ENCODE measurements at places on chromosomes 3 and 15.

DNA sequence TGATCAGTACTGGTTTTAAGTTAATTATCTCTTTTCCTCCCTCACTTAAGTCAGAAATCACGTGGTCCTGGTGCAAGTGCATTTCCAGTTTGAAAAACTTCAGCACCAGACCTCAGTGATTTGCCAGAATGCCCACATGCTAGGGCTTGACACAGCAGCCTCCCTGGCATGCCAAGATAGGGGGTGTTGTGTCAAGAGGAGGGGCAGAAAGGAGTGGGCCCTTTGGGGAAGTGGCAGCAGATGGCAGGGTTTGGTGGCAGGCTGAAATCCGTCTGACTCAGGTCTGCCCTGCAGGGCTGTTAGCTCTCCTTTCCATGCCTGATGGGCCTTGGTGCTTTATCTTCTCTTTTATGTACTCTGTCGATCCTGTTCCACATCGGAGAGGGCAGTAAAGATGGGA, 23.4 kb downstream of the PXK start:
- DNase-seq = no peak

- no peak for DNase-seq
These were observed 163.5 kb downstream of the CNTN4 start for GRCh38 chr3:2262204-2262603.

- DNase-seq = no peak
These were observed 141.5 kb upstream of the TBL1XR1 start for GRCh38 chr3:177338697-177339219.

GRCh38 chr15:39645138-39645975, 64.5 kb downstream of the THBS1 start:
- DNase-seq = no peak

GRCh38 chr3:102400766-102401165, 34.0 kb upstream of the ZPLD1 start:
- DNase-seq = no peak

- no peak for DNase-seq
These were observed 10.7 kb upstream of the TRAK1 start for GRCh38 chr3:42080453-42080872.

- DNase-seq = peak; percentile 58
These were observed 79.4 kb upstream of the ATP11B start for GRCh38 chr3:182713743-182714517.

- no peak for DNase-seq
These were observed 18.4 kb upstream of the TIPARP start for GRCh38 chr3:156655819-156656550.

- no peak for DNase-seq
These were observed 42.3 kb upstream of the ROPN1 start for GRCh38 chr3:124034016-124034843.

- no peak for DNase-seq
These were observed 46.7 kb downstream of the CASR start for GRCh38 chr3:122230174-122230573.

DNA sequence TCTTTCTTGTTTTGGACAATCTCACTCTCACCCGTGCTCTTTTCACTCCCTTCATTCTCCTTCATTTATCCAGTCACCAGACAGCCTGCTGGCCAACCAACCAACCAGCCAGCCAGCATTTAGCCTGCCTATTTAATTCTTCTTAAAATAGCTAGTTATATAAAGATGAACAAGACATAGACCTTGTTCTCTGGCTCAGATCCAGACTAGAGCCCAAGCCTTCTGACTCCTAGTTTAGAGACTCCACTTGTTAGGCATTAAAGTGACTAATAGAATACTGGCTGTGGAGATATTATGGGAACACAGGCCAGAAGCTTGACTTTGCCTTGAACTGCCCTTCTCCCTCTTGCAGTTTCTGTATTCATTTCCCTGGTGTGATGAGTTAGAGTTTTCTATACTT, 215.3 kb upstream of the THRB start:
- no peak for DNase-seq

GRCh38 chr3:156575641-156576040, 20.7 kb upstream of the SSR3 start:
- DNase-seq = no peak

DNA sequence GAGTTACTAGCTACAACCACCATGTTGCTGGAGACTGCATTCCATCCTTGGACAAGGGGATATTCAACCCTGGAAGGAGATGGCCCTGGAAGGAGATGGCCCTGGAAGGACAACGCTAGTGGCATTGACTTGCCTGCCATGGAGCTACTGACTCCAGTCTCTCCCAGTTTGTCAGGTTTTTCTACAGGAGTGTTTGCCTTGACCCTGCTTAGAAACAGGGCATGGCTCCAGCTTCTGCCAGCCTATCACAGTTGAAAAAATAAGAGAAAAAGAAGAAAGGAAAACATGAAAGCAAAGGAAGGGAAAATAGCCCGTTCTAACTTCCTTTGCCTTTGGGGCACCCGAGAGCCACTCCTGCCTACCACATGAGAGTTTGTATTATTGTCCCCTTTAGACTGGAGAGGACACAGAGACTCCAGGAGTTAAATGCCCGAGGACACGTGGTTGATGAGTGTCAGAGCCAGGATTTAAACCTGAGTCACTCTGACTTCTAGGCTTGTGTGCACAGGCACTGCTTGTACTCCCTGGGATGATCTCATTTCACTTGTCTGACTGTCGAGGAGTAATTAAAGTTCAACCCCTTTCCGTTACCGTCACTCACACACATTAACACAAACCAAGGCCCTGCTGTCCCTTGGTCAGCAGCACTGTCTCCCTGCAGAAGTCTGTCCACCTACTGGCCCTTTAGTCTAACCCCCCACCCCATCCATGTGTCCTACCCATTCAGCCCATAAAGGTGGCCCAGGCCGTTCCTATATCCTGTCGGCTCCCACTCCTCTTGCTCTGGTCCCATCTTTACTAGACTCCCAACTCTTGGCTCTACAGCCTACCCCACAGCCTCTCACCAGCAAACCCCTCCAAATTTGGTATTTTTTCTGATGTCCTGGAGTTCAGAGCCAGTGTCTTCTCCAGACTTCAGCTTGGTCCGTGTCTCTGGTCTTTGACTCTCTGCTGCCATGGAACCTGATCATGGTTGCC, 46.1 kb downstream of the C2CD4A start:
- no peak for DNase-seq

- DNase-seq = no peak
These were observed 51.0 kb downstream of the MME start for GRCh38 chr3:155131104-155131503.

DNA sequence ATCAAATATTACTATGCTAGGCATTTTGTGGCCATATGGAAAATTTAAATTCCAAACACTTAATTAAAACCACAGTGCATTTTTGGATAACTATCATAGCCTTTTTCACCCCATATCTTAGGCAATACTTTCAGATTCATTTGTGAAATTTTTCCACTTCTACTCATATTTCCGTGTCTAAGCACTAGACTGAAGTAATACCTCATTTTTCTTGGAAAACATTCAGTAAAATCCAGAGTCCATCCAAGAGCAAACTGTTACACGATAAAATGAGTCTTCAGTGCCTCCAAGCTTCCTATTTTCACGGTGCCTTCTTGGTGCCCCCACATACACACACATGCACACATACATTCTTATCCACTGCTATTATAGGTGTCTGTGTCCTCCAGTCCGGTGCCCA, 845.9 kb downstream of the TBL1XR1 start:
- no peak for DNase-seq

GRCh38 chr3:32321095-32321790, 70.4 kb upstream of the CMTM7 start:
- no peak for DNase-seq

GRCh38 chr3:177441276-177441812, 244.1 kb upstream of the TBL1XR1 start:
- DNase-seq = no peak

GRCh38 chr3:53815651-53816050, 30.6 kb downstream of the CHDH start:
- DNase-seq = no peak

- DNase-seq = no peak
These were observed 755 bp downstream of the PARP15 start for GRCh38 chr3:122578069-122578740.

DNA sequence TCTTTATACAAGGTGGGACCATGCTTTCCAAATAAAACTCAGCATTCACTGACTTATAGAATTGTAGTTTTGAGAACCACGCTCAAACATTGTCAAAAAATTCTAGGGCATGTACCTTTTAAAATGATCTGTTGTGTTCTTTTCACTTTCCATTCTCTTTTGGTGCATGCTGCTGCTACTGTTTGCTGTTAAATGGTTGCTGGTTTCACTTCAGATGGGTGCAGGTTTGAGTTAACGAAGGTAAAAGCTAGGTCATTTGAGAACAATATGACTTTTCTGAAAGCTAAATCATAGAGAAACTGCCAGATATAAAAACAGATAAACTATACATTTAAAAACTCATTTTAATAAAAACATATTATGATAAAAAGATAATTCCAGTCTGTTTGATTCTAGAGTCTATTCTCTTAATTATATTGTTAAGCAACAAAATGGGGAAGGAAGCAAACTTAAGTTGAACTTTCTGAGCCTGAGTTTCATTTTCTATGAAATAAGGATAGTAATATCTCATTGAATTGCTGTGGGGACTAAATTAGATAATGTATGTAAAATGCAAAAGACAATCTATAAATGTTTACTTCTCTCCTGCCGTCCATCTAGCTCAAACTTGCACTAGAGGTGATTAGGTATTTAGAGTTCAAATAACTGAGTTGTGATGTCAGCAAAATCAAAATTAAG, 82.4 kb downstream of the OXSM start:
- DNase-seq = no peak

DNA sequence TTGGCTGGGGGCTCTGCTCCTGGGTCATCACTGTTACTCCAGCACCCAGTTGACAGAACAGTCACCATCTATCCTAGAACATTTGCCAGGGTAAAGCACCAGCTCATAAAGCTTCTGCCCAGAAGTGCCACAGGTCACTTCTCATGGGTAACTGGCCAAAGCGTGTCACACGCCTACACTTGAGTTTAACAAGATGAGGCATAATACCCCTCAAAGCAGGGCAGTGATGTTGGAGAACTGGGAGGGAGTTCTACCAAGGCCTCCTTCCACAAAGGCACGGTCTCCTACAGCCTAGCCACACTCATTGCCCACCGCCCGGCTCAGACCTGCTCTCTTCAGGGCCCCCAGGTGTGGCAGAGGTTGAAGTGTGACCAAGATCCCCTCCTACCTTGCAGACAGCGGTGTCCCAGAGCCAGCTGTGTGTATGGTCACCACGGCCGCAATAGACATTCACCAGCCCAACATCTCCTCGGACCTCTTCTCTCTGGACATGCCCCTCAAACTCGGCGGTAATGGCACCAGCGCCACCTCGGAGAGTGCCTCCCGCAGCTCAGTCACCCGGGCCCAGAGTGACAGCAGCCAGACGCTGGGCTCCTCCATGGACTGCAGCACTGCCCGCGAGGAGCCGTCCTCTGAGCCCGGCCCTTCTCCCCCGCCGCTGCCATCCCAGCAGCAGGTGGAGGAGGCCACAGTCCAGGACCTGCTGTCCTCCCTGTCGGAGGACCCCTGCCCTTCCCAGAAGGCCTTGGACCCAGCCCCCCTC, 107.7 kb downstream of the ETFA start:
- DNase-seq = no peak

GRCh38 chr15:63893866-63894661, 60.3 kb upstream of the HERC1 start:
- DNase-seq = no peak

DNA sequence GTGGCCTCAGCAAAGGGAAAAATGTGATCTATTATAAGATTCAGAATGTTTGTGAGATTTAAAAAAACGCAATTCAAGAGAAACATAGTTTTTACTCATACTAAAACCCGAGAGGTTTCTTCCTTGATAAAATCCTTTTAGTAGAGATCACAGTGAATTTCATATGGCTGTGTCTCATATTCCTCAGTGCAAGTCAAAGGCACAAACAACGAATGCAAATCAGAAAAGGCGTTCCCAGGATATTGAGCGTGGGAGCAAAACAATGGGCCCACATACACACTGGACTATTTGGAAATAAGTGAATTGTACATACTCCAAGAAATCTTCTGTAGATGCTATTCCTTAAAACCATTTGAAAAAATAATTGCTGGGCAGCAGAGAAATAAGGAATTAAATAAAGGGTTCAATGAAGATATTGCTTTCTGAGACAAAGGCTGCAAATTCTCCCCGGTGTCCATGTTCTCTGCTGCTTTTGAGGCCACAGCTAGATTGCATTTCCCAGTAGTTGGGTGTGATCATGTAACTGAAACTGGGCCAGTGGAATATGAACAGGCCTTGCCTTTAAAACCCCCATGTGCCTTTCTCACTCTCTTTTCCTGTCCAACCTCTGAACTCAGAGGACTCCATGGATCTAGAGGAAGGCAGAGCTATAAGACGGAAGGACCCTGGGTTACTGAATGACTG, 144.6 kb upstream of the TBL1XR1 start:
- no peak for DNase-seq

DNA sequence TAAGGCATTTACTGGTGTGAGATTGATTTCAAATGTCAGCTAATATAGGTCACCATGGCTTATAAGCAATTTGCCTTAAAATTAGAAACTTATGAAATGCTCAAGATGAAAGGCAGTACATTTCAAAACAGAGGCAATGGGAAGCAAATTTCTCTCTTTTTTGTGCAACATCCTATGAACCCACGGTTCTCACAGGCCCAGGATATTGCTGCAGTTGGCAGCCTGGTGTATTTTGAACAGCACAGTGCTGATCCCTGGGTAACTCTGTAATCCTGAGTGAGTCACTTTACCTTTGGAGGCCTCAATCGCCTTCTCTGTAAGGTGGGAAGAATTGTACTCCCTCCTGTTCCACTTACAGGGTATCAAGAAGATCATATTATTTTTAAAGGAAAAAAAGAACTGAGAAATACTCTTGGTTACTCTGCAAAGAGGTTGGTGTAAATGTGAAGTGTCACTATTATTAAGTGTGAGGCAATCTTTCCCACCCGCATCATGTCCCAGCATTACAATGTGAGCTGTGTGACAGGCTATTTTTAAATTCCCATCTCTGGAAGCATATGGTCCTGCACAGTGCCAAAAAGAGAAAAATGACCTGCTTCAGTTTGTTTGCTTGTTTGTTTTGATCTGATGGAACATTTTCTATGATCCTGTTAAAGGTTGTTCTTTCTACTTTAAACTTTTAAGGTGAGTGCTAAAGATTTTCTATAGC, 190.1 kb upstream of the LPP start:
- no peak for DNase-seq

DNA sequence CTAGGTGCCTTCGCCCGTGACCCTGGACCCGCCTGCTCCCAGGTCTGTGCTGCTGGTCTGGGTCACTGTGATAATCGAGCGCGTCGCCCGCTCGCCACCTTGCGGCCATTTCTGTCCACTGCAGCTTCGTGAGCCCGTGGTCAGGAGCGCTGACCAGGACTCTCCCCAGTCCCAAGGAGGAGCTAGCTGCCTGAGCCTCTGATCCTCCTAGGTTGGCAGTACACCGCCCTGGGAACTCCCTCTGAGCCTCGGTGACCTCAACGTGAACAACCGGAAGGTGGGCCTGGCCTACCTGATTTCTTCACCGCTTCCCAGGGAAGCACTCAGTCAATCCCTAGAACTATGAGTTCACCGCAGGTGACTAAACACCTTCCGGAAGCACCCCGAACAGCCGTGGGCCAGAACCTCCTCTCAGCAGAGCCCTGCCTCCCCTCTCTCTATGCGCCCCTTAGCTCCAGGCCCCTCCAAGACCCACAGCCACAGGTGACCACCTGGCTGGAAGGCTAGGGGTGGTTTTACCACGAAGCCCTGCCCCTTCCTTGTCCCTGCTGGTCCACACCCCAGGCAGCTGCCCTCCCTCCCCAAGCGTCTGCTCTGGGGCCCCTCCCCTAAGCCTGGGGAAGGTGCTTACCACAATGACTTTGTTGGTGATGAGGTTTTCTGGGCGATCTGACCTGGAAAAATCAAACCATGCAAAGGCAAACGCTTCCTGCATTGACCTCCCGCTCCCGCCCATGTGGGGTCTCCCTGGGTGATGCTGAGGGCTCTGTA, 9.7 kb downstream of the PLA2G4D start:
- DNase-seq = peak; percentile 8

GRCh38 chr3:126997455-126998038, 14.6 kb downstream of the PLXNA1 start:
- DNase-seq = no peak
